ENCODE measurements at places on chromosomes 13 and 19.

DNA sequence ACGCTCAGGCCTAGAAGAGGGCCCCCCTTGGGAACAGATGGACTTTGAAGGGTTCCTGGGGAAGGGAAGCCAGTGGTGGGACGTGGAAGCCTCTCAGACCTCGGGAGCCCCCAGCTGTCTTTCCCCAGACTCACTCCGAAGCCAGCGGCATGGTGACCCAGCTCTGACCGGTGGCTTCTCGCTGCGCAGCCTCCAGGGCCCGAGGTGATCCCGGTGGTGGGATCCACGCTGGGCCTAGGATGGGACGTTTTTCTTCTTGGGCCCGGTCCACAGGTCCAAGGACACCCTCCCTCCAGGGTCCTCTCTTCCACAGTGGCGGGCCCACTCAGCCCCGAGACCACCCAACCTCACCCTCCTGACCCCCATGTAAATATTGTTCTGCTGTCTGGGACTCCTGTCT, 24.6 kb downstream of the HPN start:
- no peak for ATAC-seq

DNA sequence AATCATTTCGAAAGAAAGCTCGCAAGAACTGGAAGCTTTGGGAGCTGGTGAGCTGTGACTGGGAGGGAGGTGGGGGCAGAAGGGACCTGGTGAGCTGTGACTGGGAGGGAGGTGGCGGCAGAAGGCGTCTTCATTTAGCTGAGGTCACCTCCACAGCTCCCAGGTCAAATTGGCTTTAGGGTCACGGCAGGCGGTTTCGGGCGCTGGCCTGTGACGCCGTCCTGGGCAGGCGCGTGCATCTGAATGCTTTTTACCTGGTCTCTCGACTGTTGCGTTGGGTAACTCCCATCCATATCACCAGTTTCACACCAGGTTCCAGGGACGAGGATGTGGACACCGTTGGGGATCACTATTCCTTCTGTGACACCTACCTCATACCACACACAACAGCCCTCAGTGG, 29.2 kb downstream of the C2CD4C start:
- ATAC-seq: no peak

GRCh38 chr19:912181-913079, 589 bp downstream of the R3HDM4 start:
- ATAC-seq: peak; percentile 4

- ATAC-seq: peak; percentile 78
Observed at GRCh38 chr13:48595431-48596429, 58.0 kb upstream of the CYSLTR2 start.

GRCh38 chr19:5354403-5354802, 13.8 kb upstream of the PTPRS start:
- no peak for ATAC-seq

DNA sequence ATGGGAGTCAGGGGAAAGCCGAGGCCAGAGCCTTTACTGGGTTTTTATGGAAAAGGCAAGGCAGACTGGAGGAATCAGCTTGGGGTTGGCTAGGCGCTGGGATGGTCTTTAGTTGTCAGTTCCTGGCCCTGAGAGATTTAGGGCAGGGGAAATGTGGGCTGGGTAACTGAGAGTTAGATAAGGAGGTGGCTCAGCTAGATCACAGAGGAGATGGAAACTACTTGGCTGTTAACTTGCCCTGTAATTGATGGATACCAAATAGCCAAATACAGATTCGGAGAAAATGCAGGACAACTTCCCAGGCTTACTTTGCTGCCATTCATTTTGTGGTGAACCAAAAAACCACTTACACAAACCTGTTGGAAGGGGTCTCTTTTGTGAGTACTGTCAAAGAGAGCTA, 54.0 kb downstream of the LRCH1 start:
- no peak for ATAC-seq

DNA sequence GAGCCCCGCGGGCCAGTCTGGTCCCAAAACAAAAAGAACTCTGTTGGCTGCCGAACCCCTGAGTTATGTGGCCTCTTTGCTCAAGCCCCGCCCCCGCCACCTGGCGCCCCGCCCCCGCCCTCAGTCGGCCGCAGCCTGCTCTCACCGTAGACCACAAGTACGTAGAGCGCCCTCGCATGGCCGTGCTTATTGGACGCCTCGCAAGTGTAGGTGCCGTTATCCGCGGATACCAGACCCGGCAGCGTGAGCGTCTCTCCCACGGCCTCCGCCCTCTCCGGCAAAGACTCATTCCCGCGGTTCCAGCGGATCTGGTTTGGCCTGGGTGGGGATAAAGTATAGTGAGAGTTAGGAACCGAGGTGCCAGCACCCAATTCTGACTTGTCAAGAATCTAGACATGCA, 5.5 kb upstream of the ZNF428 start:
- peak; percentile 62 for ATAC-seq

GRCh38 chr13:59609421-59609820, 554.3 kb downstream of the DIAPH3 start:
- no peak for ATAC-seq

- no peak for ATAC-seq
Observed at GRCh38 chr13:113184568-113185440, 23.7 kb downstream of the PCID2 start.

GRCh38 chr13:29573190-29573589, 22.3 kb downstream of the SLC7A1 start:
- ATAC-seq: peak; percentile 74

DNA sequence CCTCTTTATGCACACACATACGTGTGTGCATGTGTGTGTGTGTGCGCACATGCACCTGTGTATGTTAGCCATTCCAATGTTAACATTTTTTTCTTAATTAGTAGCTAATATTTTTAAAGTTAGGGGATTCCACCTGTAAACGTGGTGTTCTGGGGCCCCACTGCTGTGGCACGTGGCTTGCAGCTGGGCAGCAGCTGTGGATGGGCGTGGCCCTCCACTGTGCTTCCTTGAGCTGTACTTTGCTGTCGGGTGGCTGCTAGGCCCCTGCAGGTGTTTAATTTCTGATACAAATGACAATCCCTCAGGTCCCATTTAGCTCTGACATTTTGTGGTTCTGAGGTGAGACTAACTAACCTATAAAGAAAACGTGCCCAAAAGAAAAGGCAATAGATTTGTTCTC, 58.9 kb upstream of the GJB6 start:
- ATAC-seq: no peak

DNA sequence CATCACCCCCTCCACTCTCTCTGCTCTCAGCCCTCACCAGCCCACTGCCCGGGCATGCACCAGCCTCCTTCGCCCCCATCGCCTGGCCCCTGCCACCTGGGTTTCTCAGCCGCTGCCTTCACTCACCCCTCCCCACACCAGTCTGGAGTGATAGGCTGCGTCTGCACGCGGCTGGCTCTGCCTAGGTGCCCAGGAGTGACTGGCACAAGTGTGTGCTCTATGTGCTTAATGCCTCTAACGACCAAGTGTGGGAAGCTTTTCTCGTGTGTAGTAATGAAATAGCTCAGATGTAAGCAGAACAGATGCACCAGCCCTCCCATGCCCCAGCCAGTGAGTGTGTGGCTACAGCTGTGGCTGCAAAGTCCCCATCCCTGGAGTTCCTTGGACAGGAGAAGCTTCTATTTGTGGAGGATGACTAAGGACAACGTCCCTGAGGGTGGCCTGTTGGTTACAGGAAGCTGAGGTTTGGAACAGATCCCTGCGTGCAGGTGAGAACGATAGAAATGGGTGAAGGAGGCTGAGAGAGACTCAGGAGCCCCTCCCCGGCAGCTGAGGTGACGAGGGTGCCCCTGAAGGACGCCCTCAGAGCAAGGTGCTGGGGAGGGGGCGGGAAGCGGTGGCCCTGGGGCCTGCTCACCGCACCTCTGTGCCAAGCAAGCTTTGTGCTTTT, 35.6 kb downstream of the ATP11A start:
- no peak for ATAC-seq

DNA sequence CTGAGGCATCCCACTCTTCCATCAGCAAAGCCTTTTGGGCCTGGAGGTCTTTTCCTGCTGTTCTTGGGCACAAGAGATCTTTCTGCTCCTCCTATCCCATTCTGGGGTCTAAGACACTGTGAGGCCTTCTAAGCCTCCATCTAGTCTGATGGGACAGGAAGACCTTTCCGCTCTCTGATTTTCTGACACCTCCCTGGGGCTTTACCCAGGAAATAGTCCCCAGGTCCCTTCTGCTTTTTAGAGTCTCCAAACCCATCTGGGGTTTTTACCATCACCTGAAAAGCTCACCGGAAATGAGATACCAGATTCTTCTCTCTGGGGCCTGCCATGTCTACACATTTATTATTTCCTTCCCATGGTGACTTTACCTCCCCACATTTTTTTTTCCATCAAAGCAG, 21.1 kb downstream of the CLEC17A start:
- ATAC-seq: peak; percentile 95

GRCh38 chr13:24613128-24613527, 67.1 kb upstream of the ATP12A start:
- no peak for ATAC-seq

DNA sequence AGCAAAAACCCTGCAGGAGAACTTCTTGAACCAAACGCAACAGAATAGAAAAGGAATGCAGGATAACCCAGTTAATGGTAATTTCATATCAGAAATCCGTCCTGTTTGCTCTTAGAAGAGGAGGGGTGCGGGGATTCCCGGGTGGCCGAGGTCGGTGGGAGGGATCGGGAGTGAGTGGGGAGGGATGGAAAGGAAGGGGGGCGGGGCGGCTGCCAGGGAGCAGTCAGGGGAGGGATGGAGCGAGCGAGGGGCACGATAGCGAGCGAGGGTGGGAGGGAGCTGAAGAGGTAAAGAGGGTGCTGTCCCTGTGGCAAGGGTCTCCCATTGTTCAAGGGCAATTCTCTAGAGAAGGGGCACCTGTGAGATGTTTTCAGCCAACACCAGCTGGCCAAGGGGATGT, 26.5 kb downstream of the CD177 start:
- no peak for ATAC-seq

GRCh38 chr19:54484451-54484850, 11.4 kb upstream of the CDC42EP5 start:
- ATAC-seq: no peak

- ATAC-seq: no peak
Observed at GRCh38 chr13:77653301-77653700, 44.2 kb upstream of the SLAIN1 start.

GRCh38 chr13:20778311-20778710, 4.5 kb upstream of the EEF1AKMT1 start:
- ATAC-seq: no peak

DNA sequence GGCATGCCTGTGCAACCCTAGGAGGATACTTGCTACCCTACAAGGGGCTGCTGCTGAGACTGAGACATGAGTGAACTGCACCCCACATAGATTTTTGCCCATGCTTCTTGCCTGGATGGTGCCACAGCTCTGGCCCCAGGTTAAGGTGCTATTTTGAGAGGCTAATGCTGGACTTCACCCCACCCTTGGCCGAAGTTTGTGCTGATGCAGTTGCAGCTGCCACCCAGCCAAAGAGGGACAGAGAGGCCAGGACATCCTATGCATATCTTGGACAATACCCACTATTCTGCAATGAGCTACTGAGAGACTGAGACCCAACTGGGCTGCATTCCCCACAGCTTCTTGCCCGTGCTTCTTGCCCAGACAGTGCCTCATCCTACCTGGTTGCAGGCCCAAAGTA, 34.6 kb downstream of the NHLRC3 start:
- ATAC-seq: no peak

GRCh38 chr13:113742000-113742441, 17.0 kb upstream of the TMEM255B start:
- ATAC-seq: no peak

GRCh38 chr19:31980796-31981195, 364.6 kb upstream of the ZNF507 start:
- ATAC-seq: no peak

- ATAC-seq: peak; percentile 24
Observed at GRCh38 chr19:49861541-49862378, 5.6 kb downstream of the PNKP start.

- no peak for ATAC-seq
Observed at GRCh38 chr19:11165486-11166030, 10.0 kb upstream of the SPC24 start.

DNA sequence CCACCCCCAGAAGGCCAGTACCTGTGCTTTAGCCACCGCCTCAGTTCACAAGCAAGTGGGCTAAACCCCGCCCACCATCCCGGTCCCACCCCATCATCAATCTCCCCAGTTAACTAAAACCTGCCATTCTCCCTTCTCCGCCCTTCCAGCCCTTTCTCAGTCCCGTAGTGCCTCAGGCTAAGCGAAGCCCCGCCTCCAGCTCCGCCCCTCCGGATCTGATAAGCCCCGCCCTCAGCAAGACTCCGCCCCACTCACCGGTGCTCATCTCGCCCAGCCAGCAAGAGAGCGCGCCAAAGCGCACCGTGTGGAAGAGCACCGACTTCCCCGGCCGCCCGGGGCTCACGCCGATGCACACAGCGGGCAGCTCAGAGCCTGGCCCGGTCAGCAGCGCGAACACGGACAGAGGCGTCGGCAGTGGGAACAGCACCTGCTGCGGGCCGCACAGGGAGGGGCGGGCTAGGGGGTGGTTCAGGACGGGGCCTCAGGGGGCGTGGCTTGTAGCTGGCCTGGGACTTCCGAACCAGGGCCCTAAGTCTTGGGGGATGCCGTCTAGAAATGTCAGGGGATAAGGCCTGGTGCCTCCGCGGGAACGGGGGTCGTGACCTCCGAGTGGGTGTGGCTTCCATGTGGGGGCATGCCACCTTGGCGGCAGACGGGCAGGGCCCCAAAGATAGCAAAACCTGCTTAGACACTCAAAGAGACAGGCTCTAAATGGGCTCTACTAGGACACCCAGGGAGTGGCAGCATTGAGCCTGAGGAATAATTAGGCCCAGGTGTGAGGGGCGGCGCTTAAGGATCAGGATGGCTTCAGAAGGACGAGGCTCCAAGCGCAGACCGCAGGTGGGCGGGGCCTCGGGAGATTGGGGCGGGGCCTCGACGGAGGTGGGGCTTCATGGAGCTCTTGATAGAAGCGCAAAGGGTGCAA, 21.4 kb downstream of the MAP4K1 start:
- no peak for ATAC-seq

GRCh38 chr19:7533281-7533885, 2.1 kb upstream of the PNPLA6 start:
- no peak for ATAC-seq

- ATAC-seq: no peak
Observed at GRCh38 chr13:91111476-91112200, 235.8 kb upstream of the MIR17HG start.

GRCh38 chr13:97506511-97506910, 72.5 kb downstream of the RAP2A start:
- ATAC-seq: no peak

GRCh38 chr13:25943081-25943480, 108.7 kb downstream of the SHISA2 start:
- no peak for ATAC-seq

GRCh38 chr13:87894059-87894458, 222.9 kb downstream of the SLITRK5 start:
- no peak for ATAC-seq

- ATAC-seq: no peak
Observed at GRCh38 chr19:3008994-3009393, 20.1 kb downstream of the TLE2 start.

DNA sequence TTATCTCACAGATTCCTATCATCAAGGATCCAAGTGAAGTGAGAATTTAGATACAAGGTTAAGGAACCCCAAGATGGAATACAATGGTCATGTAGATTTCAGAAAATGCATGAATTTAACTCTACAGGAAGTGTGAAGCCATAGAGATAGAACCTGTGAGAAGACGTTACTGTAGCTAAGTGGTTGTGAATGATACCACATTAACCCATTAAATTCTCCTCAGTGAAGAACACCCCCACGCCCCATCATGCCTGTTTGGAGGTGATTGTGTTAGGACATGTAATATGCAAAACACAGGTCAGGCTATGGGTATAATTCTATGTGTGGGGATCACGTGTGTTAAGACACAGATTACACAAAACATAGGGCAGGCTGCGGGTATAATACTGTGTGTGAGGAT, 1166.7 kb downstream of the EFNB2 start:
- ATAC-seq: no peak

GRCh38 chr19:43936188-43936587, 1.1 kb upstream of the ZNF45 start:
- ATAC-seq: no peak
